ENCODE measurements at places on chromosomes 12 and 14.

DNA sequence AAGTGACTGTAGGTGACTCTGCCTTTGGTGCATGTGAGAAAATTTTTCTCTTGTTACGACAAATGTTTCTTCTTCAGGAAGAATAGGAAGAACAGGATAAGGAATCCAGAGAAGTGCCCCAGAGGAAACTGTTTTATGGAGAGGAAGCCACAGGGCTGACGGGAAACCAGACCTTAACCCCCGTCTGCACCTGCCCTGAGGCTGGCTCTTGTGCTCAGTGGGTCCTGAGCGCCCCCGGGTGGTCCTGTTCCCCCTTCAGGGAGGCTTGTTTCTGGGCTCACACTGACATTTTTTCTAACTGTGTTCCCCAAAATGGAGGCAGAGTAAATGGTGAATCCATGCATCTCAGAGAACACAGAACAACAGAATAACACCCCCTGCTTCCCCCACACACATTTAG lies 691.8 kb downstream of the TMEM121 start:
- DNase-seq = no peak

- DNase-seq = no peak
These were observed 23.4 kb upstream of the NR2C1 start for GRCh38 chr12:95096852-95097251.

DNA sequence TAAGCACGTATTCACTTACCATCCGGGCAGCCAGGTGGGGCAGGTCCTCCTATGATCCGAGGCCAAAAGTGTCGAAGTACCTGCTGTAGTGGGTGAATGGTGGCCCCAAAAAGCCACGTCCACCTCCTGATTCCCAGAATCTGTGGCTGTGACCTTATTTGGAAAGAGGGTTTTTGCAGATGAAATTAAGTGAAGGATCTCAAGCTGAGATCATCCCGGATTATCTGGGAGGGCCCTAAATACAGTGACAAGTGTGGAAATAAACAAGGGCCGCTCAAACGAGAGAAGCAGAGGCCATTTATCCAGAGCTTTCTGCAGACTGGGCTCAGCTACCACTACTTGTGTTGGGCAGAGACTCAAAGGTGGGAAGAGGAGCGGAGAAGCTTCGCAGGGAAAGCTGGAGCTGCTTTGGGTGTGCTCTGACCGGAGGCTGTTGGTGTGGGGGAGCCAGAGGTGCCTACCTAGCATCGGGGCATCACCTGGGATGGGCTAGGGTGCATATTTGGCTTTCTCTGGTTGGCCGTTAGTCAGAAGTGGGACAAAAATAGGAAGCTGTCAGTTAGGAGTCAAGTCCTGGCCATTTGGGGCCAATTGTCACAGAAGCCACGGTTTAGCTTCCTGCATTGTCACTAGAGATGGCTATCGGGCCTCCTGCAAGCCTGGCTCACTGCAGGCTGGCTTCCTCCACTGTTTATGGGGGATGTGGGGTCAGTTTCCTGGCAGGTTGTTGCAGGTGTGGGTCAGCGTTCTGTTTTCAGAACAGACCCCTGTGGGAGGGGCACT lies 27.8 kb upstream of the DLK1 start:
- DNase-seq = no peak

DNA sequence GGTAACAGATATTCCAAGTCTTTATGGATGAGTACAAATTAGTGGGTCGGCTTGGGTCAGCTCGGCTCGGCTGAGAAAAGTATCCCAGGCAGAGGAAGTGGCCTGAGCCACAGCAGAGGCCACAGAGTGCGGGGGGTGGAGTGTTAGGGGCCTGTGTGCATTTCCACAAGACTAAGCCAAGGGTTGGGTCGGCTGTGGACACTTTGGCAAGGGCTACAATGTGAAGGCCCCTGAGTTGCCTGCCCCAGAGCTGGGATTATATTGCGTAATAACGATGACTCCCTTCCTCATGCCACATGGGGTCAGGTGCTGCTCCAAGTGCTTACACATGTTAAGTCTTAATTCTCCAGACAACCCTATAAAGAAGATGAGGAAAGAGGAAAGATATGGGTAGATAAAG lies 11.4 kb downstream of the EVL start:
- no peak for DNase-seq

DNA sequence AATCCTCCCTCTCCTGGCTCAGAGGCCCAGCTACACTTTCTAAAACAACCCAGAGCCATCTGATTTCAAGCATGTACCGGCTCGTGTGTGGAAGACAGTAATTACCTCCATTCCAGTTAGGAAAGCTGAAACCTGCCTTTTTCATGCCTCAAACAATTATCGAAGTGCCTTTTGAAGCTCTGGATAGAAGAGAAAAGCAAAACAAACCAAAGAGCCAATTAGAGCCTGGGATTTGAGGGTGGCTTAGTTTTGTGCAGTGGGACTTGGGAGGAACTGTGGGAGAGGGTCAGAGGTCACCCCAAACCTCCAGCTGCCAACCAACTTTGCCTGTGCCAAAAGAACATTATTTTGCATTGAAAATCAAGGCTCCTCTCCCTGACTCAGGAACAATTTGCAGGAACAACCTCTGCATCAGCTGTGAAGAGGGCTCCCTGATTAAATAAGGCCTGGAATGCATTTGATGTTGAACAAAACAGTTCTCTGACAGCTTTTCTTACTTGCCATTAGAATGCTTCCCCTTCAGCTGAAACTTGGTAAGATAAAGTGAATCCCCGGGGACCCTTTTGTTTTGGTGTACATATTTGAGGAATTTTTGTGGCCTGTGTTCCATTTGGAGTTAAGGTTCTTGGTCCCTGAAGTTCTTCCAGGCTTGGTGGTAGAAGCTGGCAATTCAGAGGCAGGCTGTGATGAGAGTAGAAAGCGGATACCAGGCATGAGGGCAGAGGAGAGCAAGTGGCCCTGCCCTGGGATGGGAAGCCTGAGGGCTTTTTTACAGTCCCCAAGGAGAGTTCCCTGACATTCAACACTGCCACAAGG lies 270.1 kb downstream of the ZFP36L1 start:
- DNase-seq = no peak

- DNase-seq = no peak
These were observed 357.2 kb downstream of the SEC23A start for GRCh38 chr14:38745861-38746260.

DNA sequence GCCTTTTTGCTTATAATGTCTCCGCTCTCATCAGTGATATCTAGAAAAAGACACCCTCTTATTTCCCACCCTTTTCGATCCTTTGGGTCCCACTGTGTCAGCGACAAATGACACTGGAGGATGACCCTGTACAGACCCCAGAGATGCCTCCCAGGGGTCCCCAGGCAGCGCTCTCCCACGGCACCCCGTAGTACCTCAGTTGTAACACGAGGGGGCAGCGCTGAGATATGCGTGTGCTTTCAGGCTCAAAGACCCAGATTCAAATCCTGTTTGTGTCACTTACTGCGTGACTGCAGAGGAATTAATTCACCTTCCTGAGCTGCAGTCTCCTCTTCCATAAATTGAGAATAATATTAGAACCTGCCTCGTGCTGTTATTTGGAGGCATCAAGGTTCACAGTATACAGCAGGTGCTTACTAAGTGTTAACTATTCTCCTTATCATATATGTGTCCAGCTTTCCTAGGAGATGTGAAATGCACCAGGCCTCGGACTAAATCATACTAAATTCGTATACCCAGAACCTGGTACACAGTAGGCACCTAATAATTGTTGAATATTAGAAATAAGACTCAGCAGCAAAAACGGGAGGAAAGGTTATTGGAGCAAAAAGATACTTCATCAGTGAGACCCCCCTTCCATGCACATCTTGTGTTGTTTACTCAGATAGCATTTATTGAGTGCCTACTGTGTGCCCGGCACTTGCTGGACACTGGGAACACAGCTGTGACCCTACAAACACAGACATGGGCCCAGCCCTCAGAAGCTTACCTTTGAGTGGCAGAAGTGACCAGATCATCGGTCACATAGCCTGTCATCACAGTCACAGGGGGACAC lies 99.9 kb downstream of the PHETA1 start:
- DNase-seq = no peak

- peak; percentile 94 for DNase-seq
These were observed 6.3 kb upstream of the MLXIP start for GRCh38 chr12:122072031-122072970.

DNA sequence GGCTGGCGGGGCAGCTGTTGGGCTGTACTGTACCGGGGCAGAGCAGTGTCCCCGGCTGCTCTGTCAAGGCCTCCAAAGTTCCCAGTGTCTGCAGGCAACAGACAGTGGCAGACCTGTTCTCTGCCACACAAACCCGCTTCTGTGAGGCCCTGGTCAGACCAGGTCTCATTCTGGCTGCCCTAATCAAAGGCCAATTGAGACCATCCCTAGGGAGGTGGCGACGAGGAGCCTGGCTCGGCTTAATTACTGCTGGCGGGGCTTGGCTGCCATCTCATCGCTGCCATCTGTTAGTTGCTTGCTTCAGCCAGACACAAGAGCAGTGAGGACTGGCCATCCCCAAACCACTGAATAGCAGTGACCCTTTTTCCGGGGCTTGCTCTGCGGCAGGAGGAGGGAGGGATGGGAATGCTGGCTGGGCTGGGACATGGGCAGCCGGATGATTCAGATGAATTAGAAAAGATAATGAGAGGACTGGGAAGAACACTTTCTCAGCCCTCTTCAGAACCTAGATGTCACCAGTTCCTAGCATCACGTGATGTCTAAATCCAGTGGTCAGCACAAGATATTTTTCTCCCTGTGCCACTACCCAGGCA lies 24.5 kb downstream of the ERG28 start:
- DNase-seq = no peak

DNA sequence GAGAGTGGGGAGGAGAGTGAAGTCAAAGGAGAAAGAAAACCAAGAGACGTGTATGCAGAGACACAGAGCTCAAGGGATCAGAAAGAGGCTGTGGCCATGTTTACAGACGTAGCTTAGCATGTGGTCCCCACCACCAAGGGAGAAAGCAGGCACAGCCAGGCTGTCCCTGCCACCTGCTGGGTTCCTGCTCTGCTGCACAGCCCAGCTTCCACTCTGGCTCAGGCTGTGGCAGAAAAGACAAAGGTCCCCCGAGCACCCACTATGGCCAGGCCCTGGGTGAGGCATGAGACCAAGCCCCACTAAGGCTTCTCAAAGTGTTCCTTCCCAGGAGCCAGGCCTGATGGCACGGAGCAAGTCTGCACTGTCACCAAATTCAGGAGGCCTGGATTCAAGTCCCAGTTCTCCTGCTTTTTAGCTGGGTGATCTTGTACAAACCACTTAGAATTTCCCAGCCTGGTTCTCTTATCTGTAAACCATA lies 25.9 kb upstream of the COL2A1 start:
- DNase-seq = no peak

- DNase-seq = no peak
These were observed 17.1 kb upstream of the BICD1 start for GRCh38 chr12:32089586-32089985.

GRCh38 chr14:54683882-54684794 lies 117.2 kb downstream of the SAMD4A start:
- DNase-seq = peak; percentile 44

GRCh38 chr14:44589180-44589579 lies 82.1 kb upstream of the FSCB start:
- DNase-seq = no peak

- DNase-seq = no peak
These were observed 6.2 kb downstream of the KHNYN start for GRCh38 chr14:24435998-24436354.

GRCh38 chr12:121175383-121176119 lies 34.4 kb upstream of the P2RX4 start:
- no peak for DNase-seq

DNA sequence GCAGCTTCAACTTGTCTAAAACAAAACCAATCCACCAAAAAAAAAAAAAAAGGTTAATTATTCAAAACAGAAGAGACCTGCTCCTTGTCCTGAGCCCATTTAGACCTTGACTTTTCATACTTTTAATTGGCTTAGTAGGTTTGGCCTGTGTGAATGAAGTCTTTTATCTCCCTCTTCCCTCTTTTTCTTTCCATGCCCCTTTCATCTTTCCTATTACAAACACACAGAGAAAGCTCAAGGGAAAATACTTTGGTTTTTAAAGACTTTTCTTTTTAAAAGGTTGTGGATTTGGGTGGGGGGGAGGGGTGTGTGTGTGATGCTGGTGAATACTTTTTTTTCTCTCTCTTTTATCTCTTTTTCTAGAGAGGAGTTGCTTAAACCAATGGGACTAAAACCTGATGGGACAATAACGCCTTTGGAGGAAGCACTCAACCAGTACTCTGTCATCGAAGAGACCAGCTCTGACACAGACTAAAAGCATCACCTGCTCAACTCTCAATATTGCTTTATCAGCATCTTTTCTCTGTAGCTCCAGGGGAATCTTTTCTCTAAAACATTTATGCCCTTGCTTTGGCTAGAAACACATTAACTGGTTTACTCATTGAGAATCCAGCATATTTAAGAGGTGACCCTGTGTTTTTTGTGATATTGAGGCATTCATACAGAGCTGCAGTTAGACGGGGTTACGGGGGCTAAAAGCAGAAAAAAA lies 70.0 kb upstream of the TMEM263 start:
- DNase-seq = no peak

GRCh38 chr14:54325766-54326165 lies 71.0 kb upstream of the CDKN3 start:
- DNase-seq = no peak

- DNase-seq = no peak
These were observed at the start of gene SCN8A for GRCh38 chr12:51591016-51591901. Gene SCN8A (plus strand): TSS chr12:51591233. CDS start chr12:51662818, 71,585 bp downstream.

GRCh38 chr12:52358575-52359350 lies 8.5 kb downstream of the KRT85 start:
- no peak for DNase-seq

DNA sequence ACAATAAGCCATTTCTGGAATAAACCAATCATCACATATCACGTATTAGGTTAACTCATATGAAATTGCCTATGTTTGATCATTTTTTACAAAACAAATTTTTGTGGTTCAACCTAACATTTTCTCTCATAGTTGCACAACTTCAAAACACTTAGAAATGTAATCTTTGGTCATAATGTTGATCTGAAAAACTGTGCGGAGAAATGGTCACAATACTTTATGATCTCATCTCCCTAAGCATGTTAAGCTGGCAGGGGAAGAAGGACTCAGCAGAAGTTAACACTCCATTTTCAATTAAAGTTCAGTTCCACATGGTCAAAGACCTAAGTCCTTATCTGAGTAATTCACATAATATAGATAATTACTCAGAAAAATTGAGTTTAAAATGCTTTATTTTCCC lies 194.8 kb downstream of the CAPZA3 start:
- no peak for DNase-seq

- DNase-seq = no peak
These were observed 71.9 kb downstream of the GSC start for GRCh38 chr14:94697773-94698556.

- peak; percentile 22 for DNase-seq
These were observed 89.2 kb downstream of the CFAP54 start for GRCh38 chr12:96578526-96579125.

GRCh38 chr14:61977217-61977616 lies 215.0 kb downstream of the SNAPC1 start:
- DNase-seq = no peak

- no peak for DNase-seq
These were observed 6.4 kb upstream of the ADSS1 start for GRCh38 chr14:104717646-104718045.

Data from non-pigmented ciliary epithelial cell (primary cell).